ENCODE measurements at places on chromosomes 7 and 10.

DNA sequence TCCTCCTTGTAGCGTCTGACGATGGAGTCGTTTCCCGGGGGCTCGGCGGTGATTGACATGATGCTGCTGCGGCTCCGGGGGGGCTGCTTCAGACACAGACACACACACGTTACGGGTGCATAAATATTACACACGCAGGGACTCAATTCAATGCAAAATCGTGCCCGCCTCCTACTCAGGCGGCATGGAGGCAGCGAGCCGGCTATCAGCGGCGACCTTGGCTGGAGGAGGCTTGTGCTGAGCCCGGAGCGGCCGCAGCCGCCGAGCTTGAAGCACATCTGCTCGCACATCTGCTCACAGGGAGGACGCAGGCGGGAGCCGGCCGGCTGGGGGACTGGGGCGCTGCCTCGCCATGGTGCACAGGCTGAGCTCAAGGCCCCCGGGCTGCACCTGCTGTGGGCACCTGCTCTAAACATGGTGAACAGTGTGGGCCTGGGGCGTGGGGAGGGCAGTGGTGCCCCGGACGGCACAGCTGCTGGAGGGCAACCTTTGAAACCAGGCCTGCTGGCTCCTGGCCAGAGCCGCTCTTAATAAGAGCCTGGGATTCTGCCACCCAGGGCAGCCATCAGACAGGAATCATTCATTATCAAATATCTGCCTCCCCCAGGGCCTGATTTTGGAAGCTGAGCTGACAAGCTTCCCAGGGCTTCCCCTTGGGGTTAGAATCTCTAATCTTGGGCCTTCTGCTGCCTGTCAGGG lies 84.7 kb upstream of the GNA12 start:
- DNase-seq: no peak

- DNase-seq: no peak
These were observed 28.5 kb upstream of the LOXL4 start for GRCh38 chr10:98296524-98296923.

DNA sequence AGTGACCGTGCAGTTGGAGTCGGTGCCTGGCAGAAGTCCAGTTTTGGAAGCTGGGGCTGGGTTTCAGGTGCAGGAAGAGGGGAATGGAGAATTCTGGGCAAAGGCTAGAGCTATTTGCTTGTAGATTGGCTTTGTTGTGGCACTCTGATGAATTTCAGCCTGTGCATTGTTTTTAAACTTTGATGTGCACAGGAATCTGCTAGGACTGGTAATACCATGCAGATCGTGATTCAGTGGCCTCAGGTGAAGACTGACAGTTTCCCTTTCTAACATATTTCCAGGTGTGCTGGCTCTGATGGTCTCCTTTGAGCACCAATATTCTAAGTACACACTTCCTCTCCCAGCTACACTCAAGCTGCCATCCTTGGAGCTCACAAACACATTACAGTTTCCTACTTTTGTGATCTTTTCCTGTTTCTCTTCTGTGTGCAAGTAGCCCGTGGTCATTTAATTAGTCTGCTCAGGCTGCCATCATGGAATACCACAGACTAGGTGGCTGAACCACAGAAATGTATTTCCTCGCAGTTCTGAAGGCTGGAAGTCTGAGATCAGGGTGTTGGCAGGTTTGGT lies 55.6 kb downstream of the NOC3L start:
- DNase-seq: no peak

GRCh38 chr10:122733443-122733842 lies 33.8 kb upstream of the C10orf120 start:
- DNase-seq: no peak

GRCh38 chr7:157740251-157740798 lies 403.5 kb downstream of the DNAJB6 start:
- no peak for DNase-seq

GRCh38 chr7:153245809-153246208 lies 486.3 kb downstream of the ACTR3B start:
- DNase-seq: no peak

GRCh38 chr7:155043756-155044155 lies 26.4 kb upstream of the HTR5A start:
- no peak for DNase-seq

DNA sequence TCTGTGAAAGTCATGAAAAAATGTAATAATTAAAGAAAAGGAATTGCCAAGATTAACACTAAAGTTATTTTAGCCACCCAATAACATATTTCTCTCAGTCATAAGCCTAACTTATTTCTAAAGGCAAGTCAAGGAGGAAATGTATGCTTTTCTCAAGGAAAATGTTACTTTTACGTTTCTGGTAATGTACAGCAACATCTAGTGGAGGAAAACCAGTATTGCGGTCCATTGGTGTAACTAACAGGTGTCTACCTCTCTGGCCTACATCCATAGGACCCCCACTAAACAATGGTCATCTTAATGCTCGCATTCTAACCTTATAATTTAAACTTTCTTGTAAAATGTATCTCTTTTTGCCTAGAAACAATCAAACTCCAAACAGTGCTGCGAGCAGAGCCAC lies 437.5 kb downstream of the KIF20B start:
- DNase-seq: no peak

DNA sequence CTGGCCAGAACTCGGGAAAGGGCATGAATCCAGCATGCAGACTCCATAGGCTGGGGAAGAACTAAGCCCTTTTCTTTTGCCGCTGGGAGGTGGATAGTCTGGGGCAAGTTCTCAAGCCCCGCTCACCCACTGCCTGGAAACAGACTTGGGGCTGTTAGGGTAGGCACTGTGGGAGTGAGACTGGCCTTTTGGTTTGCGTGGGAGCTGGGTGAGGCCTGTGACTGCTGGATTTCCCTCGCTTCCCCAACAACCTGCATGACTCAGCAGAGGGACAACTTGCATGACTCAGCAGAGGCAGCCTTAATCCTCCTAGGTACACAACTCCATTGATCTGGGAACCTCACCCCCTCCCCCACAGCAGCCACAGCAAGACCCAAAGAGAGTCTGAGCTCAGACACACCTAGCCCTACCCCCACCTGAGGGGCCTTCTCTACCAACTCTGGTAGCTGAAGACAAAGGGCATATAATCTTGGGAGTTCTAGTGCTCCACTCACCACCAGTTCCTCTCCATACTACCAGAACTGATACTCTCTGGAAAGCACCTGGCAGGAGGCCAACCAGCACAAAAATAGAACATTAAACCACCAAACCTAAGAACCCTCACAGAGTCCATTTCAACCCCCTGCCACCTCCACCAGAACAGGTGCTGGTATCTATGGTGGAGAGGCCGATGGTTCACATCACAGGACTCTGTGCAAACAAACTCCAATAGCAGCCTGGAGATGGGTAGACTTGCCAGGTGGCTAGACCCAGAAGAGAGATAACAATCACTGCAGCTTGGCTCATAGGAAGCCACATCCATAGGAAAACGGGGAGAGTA lies 81.4 kb upstream of the LAMB4 start:
- DNase-seq: no peak

DNA sequence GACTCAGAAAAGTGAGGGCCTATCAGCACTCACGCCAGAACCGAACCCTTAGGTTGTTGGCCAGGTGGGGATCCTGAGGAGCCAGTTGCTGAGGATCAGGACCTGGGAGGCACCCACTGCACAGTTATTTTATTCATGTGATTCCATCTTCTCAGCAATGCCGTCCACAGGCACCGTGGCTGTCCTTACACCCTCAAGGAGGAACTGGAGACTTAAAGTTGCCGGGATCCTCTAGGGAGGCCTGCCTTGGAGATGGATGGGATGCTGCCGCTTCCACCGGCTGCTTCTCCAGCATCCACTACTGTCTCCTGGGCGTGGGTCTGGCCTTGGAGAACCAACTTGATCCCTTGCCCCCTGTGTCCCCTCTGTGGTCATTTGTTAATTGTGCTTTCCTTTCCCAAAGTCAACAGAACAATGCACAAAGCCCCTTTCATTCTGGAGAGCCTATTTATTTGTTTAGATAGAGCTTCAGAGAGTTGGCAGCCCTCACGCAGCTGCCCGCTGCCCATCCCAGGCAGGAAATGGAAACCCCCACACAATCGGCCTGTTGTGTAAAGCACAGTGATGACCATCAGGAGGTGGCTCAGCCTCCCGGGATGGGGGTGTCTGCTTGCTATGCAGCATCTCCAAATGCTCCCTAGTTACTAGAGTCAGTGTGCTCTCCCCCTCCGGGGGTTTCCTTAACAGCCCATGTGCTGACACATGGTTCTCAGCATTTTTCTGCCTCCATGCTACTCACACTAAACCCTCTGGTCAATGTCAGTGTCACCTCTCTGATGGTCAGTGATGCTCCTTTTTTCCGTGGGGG lies 52.9 kb upstream of the IGFBP3 start:
- no peak for DNase-seq

DNA sequence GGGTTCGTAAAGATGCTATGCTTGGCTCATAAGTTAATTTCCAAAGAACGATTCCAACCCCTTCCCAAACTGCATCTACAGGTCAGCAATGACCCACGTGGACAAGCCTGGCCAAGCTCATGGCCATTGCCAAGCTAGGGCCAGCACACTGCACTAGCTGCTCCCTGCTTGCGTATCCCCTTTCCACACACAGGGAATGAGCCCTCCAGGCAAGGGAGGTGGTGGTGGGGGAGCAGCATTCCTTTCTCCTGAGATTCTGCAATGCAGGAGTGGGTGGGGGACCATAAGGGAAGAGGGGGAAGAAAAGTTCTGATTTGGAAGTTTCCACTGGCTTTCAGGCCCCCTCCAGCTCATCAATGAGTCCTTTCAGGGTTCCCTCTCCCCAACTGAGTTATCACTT lies 56.0 kb downstream of the SH3PXD2A start:
- DNase-seq: no peak

DNA sequence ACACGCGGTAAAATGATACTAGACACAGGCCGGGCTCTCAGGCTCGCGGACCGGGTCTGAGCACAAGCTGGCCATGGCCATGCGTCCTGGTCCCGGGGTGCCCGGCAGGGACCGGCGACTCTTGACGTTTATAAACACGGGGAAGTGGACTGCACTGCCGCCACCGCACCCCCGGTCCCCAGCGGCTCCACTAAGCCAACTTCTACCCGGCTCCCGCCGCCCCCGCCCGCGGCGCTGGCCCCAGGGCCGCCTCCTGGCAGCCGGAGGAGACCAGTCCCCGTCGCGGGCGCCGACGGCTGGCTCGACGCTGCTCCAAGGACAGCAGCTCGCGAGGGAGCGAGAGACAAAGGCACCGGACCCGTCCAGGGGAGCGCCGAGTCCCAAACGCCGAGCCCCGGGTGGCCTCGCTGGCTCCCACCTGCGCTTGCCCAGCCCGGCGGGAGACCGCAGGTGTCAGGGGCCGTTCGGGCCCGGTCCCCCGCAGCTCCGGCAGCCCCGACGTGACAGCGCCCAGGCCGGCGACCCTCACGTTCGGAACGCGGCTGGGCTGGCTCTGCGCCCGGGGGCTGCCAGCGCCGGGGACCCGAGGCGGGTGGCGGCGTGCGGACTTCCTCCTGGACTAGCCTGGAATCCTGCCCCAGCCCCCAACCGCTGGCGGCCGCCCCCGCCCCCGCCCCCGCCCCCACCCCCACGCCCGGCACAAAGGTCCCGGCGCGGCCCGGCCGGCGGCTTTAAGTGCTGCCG lies 517 bp downstream of the ITGB1 start:
- DNase-seq: peak; percentile 33

DNA sequence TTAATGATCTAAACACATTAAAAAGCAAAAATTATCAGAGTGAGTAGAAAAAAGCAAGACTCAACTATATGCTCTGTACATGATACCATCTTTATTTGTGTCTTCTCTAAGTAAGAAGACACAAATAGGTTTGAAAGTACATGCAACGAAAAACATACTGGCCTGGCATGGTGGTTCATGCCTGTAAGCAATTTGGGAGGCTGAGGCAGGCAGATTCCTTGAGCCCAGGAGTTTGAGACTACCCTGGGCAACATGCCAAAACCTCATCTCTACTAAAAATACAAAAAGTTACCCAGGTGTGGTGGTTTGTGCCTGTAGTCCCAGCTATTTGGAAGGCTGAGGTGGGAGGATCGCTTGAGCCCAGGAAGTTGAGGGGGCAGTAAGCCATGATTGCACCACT lies 78.1 kb upstream of the TOMM7 start:
- no peak for DNase-seq

- no peak for DNase-seq
These were observed 35.1 kb upstream of the DNAJB6 start for GRCh38 chr7:157301610-157302120.

GRCh38 chr10:116984202-116984990 lies 20.6 kb downstream of the SHTN1 start:
- no peak for DNase-seq

GRCh38 chr7:24457219-24457558 lies 116.1 kb upstream of the PALS2 start:
- no peak for DNase-seq

DNA sequence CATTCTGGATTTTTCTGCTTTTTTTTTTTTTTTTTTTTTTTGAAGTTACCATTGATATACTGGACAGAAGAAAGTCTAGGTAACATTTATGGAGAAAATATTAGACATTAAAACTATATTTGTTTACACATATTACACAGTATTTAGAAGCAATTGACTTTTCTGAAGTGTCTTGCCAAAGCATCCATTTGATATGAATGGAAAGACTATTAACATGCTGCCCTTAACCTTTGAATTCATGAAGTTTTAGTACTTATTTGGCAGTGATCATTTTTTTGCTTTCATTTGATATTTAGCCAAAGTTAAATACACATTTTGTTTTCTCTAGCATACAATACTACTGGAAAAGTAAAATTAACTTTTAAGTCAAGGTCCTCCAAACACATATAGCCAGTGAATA lies 210.0 kb downstream of the SEMA3A start:
- no peak for DNase-seq

DNA sequence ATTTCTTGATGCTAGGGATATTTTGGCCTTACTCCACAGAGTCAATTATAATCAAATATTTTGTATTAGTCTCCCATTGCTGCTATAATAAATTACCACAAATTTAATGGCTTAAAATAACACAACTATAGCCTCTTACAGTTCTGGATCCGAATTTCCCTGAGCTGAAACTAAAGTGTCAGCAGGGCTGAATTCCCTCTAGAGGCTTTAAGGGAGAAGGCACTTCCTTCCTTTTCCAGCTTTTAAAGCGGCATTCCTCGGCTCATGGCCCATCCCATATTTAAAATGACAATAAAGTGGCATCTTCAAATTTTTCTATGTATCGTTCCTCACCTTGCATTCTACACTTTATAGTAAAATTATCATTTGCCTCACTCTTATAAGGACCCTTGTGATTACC lies 421.4 kb upstream of the ZWINT start:
- no peak for DNase-seq

GRCh38 chr10:130994191-130994590 lies 317.3 kb downstream of the TCERG1L start:
- DNase-seq: no peak

- DNase-seq: no peak
These were observed 9.9 kb upstream of the LIPM start for GRCh38 chr10:88792661-88793060.

DNA sequence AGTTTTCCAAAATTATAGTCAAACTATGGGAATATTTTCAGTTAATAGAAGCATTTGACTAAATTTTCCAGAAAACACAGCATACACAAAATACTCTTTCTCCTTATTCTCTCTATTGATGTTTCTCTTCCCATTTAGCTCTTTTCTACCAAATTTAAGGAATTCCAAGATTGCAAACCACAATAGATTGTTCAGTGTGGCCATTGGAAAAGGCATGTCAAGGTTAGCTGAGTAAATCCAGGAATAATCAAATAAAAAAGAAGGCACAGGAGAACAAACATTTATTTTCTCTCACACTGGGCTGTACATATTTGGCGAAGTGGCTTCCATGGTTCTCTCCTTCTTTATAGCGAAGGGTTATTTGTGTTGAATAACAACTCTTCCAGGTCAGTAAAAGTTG lies 117.3 kb downstream of the THSD7A start:
- DNase-seq: no peak

Data from cerebellum (tissue), 4 donors.